Fibroblast of the conjunctiva (primary cell): ENCODE measurements at places on chromosomes 5 and 9.

DNA sequence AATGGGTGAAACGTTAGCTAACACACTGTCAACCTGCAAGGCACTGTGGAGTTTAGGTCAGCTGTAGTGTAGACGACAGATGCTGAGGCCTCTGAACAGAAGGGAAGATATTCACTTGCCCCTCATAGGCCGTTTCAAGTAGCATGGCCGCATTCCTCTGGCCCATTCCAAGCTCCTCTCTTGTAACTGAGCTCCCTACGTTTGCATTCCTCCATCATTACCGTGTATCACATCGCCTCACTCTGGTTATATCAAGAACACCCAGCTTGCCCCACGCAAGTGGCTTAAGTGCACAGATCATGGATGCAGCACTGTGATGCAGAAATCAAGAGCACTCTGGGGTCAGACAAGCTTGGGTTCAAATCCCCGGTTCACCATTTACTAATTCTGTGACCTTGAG lies 43.3 kb downstream of the PRELID2 start:
- DNase-seq: no peak

DNA sequence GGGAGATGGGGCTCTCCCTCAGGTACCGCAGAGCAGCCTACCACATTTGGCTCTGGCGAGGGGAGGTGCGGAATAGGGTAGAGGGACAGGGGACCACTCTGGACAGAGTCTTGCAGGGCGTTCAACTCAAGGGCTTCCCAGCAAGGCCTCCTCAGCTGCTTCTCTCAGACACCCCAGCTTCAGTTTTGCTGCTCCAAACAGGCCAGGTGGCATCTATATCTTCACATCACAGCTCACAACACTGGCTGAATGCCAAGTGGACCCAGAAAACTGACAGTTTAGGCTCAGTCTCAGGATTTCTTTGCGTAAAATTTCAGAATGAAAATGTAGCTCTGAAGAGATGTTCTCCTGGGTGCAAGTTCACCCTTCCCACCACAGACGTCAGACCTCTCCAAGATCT lies 592.6 kb upstream of the ADAMTS16 start:
- DNase-seq: no peak

DNA sequence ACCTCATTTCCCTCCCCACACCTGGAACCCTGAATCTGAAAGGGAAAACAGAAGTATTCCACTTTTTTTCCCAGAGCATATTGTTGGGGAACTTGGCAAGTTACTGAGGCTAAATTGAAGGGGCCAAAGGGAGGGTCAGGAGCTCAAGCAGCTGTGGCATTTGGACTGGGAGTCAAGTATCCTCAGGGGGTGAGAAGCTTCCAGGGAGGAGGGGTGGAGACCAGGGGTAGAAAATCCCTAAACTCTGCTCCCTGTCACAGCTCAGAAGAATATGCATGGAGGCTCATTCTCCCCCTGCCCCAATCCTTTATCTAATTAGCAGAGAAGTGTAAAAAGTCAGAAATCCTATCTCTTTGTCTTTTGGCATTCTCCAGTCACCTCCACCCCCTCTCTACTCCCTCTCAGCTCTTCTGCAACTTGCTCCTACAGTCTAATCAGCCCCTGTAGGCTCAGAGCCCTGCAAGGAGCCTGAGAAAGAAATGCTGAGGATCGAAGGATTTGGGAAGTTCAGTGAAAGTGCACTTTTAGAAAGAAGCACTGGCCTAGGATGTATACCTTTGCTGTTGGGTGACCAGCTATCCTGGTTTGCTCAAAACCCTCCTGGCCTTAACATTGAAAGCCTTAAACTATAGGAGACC lies 5.7 kb upstream of the WNT8A start:
- no peak for DNase-seq

- DNase-seq: no peak
Measured at GRCh38 chr5:71684309-71684708, 34.8 kb upstream of the CARTPT start.

DNA sequence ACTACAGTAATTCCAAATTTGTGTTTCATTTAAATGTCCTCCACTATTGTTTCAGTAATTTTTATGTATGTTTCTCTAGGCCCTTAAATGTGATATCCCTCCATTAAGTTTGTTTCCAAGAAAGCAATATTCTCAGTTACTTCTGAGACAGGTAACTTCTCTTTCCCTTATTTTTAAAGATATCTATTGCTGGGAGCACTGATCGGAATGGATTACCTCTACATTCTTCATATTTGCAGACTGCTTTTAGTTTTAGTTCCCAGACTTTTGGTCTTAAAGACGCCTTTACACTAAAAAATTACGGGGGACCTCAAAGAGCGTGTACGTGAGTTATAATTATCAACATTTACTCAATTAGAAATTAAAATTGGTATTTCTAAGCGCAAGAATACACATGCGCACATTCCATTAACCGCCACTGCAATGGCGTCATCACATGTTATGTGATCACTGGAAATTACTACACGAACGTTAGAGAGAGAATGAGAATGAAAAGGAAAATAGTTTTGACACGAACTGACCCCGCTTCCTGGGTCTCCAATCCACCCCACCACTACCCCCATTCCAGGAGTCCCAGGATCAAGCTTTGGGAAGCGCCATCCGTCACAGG lies 519 bp upstream of the RAD50 start:
- DNase-seq: no peak

- peak; percentile 90 for DNase-seq
Measured at GRCh38 chr9:69180670-69181069, 6.6 kb downstream of the TJP2 start.

DNA sequence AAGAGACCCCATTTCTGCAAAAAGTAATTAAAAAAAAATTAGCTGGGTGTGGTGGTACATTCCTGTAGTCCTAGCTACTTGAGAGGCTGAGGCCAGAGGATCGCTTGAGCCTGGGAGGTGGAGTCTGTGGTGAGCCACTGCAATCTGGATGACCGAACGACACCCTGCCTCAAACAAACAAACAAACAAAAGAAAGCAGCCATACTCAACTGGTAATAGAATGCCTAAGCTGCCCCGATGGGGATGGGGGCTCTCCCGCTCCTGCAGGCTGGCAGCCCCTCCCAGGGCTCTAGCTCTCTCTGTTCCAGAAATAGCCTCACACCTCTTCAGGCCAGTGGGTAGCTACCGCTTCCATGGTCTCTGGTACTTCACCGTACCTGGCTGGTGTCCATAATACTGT lies 241.8 kb downstream of the FANCC start:
- DNase-seq: no peak

DNA sequence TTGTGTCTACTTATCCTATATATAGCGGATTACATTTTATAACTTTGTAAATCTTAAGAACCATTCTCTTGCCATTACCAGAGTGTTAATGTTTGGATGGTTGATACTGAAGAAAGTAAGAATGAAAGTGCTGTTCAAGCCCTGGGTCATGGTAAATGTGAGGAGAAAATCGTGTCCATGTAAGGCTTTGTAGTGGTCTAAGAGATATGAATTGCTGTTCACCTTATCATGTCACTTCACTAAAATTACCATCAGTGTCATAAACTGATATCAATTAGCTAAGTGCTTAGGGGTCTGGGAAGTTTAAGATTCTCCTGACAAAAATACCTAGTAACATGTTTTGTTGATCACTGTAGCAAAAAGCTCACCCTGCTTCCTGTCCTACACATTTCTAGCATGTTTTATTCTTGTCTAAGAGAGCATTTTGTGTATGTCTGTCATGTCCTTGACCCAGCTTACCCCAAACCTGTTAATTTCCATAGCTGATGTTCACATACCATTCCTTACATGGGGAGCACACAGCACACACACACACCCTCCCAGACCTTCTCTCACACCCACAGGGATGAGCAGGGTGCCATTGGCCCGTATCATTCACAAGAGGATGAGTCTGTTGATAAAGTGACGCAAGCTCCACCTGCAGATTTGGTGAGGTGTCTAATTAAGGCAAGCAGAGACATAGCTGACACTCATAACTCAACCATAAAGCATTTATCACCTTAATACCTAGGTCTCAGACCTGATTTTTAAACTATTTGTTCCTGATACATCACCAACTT lies 125.1 kb upstream of the PAM start:
- DNase-seq: no peak
